ENCODE measurements at places on chromosomes 16 and 17.
A peak's percentile ranks its signal among the peaks of the same experiment; 100 is the strongest.

DNA sequence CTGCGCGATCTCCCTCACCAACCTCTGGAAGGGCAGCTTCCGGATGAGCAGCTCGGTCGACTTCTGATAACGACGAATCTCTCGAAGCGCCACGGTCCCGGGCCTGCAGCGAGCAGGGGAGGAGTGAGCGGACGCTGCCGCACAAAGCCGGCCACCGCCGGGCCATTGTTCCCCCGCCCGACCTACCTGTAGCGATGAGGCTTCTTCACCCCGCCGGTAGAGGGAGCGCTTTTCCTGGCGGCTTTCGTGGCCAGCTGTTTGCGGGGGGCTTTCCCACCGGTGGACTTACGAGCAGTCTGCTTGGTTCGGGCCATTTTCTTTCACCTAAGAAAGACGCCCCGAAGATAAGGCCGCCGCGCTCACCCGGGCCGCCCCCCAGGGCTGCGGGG lies 5.8 kb upstream of the UNK start:
- no peak for DNase-seq

- no peak for DNase-seq
Observed at GRCh38 chr17:78314683-78315354, 45.1 kb downstream of the SOCS3 start.

- DNase-seq: no peak
Observed at GRCh38 chr17:55903028-55903690, 152.3 kb downstream of the PCTP start.

DNA sequence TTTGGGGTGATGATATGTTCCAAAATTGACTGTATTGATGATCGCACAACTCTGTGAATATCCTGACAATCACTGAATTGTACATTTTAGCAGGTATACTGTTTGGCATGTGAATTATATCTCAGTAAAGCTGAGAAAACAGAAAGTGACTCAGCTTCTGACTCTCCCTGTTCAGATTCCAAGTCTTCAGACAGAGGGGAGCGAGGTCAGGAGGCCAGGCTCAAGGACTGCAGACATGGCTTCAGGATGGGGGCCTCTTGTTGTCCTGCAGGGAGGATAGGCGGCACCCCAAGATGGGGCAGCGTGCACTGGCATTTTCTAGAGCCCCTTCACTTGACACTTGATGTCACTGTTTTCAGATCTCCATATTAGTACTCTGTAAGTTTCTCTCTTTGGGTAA lies 45.6 kb downstream of the KNOP1 start:
- no peak for DNase-seq

DNA sequence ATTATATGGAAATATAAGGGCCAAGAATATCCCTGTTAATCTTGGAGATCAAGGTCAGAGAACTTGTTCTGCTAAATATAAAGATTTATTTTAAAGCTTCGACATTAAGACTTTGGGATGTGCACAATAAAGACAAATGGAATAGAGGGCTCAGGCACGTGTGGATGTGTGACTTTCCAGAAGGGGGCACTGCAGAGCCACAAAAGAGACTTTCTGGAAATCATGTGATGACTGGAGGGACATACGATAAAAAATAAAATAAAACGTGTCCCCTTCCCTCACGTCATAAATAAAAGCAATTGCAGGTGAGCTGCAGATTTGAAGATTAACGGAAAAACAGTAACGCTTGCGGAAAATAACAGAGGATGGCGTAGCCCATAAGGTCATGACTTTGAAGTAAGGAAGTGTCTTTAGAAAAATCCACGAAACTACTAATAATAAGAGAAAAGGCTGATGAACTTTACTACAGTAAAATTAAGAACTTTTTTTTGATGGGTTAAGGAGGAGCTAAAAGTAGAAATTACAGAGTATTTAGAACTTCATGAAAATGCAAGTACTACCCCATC lies 9.4 kb upstream of the ENGASE start:
- DNase-seq: peak; percentile 37

DNA sequence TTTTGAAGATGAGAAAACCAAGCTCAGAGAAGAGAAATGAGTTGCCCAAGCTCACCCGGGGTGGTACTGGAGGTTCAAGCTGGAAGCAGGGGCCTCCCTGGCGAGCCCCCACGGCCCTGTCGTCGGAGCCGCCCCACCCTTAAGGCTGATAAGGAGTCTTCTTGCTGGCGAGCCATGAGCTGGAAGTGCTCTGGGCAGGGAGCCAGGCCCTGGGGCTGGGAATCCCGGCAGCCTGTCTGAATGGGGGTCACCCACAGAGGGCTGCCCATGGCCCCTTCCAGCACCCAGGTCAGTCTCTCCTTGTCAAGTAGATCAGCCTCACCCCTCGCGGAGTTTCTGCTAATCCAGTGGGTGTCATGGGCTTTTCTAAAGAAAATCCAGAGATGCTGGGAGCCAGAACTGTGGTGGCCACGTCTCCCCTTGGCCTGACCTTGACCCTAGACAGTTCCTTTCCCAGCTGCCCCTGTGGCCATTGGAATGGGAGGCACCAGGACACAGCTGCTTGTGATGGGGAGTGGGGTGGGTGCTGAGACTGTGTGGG lies 1.2 kb upstream of the P2RX1 start:
- DNase-seq: no peak

DNA sequence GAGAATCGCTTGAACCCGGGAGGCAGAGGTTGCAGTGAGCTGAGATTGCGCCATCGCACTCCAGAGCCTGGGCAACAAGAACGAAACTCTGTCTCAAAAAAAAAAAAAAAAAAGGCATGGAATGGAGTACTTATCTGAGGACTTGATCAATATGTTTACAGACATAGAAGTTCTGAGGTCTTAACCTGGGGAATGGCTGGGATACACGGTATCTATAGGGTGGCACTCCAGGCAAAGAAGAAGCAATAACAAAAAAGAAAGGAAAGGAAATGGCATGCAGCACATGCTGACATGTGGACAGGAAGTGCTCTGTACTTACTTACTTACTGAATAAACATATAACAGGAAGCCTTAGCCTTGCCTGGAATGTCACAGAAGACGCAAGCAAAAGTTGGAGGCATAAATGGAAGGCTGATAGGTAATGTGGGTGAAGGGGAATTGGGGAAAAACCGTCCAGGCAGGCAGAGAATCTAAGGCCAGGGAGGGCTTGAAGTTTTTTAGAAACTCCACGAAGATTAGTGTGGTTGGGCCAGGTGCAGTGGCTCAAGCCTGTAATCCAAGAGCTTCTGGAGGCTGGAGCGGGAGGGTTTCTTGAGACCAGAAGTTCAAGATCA lies 10.1 kb upstream of the SPOP start:
- DNase-seq: peak; percentile 18

DNA sequence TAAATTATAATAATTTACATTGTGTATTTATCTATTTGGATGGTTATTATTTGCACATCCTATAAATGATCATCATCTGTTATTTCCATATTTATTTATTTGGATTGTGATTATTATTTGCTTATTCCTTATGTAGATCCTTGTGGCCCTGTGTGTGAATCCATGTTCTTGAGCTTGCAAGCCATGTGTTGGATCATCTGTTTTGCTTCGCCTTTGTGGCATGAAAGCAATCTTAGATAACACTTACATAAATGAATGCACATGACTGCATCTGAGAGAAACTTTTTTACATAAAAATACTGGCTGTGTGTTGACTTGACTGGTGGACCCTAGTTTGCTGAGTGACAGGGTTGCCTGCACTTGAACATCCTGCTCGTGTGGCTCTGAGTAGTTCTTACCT lies 1024.5 kb upstream of the RBFOX1 start:
- no peak for DNase-seq

GRCh38 chr16:56408379-56409098 lies 16.8 kb downstream of the AMFR start:
- no peak for DNase-seq

DNA sequence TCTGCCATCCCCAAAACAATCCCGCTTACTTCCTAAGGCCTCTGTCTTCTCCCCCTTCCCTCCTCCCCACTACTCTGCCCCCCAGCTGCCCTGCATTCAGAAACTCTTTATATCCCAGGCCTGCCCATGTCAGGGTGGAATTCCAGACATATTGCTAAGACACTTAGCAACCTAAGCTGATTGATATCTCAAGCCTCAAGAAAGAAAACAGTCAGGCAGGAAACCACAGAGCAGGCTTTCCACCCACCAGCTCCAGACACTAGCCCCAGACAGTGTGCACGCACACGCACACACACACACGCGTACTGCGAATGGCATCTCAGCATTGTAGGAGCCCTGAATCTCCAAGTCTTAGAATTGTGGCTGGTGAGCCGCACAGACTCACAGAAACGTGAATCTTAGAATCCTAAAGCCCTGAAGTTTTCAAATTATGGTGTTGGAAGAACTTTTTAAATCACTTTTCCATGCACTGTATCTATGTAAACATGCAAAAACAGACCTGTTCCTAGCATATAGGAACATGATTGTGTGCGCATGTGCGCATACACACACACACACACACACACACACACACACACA lies 8.8 kb upstream of the LPCAT2 start:
- no peak for DNase-seq

GRCh38 chr16:7268182-7268581 lies 64.5 kb upstream of the RBFOX1 start:
- no peak for DNase-seq

DNA sequence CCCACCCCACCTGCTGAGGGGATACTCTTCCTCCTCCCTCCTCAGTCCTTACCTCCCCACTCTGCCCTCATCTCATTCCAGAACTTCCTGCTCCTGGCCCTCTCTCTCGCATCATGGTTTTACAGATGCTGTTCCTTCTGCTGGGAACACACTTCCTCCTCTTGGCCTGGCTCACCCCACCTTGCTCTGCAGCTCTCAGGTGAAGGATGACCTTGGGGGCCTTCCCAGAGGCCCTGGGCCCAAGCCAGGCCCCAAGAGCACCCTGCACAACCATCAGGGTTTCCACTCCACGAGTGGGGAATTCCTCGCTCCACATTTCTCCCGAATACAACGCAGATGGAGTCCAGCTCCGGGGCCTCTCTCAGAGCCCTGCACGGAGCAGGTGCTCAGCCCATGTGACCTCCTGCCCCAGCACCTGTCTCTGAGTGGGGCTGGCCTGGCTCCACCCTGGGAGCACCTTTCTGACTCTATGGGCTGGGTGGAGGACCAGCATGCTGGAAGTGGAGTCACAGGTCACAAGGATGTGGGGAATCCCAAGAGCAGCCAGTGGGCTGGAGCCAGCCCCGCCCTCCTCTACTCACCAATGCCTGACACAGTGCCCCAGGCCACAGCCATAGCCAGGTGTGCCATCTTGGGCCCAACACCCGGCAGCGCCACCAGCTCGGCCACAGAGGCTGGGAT lies 4.5 kb downstream of the NTHL1 start:
- no peak for DNase-seq

- peak; percentile 60 for DNase-seq
Observed at GRCh38 chr17:9239793-9240658, 218.7 kb downstream of the NTN1 start.

- DNase-seq: no peak
Observed at GRCh38 chr17:5555254-5555653, 29.1 kb downstream of the NLRP1 start.

DNA sequence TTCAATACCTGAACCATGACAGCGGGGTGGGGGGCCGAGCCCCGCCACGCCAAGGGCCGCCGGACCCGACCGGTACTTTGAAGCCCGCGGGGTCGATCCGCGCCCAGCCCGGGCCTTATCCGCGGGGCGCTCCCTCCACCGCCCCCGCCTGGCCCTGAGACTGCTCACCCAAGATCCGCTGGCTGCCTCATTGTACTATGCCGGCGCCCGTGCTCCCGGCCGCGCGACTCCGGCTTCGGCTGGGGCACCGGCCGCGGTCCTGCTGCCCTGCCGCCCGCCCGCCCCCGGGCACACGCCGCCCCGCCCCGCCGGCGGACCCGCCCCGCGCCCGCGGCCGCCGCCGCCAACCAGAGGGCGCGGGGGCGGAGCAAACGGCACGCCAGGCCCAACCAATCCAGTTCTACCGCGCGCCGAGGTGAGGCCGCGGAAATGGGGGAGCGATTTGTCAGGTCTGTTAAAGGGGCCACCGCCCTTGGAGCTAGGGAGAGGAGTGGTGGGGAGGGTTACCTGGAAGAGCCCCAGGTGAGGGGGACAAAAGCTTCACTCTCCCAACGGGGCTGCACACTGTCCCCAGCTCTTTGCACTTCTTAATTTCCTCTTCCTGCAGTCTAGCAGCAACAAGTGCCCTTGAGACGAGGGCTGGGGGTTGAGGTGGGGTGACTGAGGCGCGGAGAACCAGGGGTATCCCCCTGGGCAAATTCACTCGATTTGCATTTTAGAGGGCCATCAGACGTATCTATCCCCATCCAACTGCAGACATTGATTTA lies at the start of gene TEX2:
TEX2 (minus strand) TSS at position 261 of the 767 bp plus-strand sequence. CDS start 49,043 bp downstream, outside the sequence.
- peak; percentile 86 for DNase-seq

- DNase-seq: no peak
Observed at GRCh38 chr16:50494501-50495491, 53.4 kb upstream of the NKD1 start.

GRCh38 chr16:51941412-51941811 lies 605.5 kb downstream of the TOX3 start:
- DNase-seq: no peak

DNA sequence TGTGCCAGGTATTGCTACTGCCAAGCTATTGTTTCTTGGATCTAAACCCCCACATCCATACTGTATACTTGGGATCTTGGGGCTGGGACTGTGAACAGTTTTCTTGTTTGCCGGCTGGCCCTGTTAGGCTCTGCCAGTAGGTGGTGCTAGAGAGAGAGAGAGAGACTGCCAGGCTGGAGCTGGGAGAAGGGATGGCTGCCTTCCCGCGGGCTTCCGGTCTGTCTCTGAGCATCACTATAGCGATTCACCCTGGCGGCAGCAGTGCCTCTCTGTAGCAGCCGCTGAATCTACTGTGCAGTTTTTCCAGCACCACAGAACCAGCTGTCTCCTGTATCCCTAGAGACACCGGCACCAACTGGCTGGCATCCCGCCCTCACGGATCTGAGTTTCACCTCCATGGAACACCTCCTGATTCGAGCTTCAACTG lies 201.2 kb downstream of the UTP18 start:
- peak; percentile 65 for DNase-seq

DNA sequence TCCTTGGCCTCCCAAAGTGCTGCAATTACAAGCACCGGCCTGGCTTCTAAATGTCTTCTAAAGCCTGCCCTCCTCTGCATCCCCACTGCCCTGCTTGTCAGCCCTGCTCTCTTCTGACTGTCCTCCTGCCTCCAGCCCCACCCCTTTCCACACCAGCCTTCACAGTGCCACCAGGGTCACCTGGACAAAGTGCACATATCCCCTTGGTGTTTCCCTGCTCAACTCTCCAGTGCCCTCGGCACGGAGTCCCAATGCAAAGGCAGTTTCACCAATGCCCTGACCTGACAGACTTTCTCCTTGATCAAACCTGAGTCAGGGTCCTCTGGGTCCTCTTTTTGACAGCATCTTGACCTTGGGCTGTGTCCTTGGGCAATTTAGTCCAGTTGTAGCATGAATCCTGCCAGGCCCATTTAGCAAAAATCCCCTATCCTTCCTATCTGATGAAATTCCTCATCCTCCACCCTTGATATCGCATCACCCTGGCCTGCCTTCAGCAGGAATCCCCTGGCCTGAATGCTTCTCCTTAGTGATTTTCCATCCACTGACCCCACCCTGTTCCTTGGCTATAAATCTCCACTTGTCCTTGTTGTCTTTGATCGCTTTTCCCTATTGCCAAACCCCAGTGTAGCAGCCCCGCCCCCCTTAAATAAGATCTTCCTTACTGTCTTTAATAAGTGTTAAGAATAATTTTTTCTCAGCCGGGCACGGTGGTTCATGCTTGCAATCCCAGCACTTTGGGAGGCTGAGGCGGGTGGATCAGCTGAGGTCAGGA lies 42.7 kb upstream of the ETV4 start:
- DNase-seq: no peak

- DNase-seq: no peak
Observed at GRCh38 chr16:66603537-66604375, 748 bp upstream of the CMTM3 start.

GRCh38 chr16:49515016-49515565 lies 141.5 kb downstream of the C16orf78 start:
- DNase-seq: no peak

All from NCI-H460 (cell line).